Pancreas (tissue), 10 donors: ENCODE measurements at places on chromosomes 16 and 17. TPM values are rescaled to one million over a fixed set of nuclear protein-coding genes. Genes with fewer than 3 reads are reported as not detected.

DNA sequence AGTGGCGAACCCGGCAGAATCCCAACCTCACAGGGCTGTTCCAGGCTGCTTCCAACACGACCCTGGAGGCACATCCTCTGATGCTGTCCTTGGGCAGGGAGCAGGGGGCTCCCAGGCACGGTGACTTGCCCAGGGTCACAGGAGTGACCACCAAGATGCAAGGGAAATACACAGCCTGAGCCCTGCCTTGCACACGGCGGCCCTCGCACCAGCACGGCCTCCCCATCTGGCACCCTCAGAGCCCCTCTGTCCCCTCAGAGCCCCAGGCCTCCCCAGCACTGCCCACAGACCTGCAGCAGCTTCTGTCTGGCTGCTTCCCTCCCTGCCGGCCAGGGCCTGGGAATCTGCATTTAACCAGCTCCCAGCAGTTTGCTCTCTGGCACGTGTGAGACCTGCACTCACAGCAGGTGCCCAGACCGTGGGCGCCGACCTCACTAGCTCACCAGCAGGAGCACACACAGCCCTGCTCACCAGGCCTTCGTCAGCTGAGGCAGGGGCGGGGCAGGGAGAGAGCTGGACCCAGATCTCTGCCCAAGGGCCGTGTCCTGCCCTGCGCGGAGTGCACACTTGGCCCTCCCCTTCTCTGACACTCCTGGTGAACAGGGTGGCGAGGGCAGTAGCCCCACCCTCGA is 29.7 kb upstream of the ZC3H18 start:
- no peak overlapping the region for H3K27ac ChIP-seq
- no peaks in the 10 kb centered on the region for H3K27me3 ChIP-seq
- DNase-seq, result no peak
- no peaks in the 10 kb centered on the region for H3K36me3 ChIP-seq
- no peak overlapping the region for H3K4me3 ChIP-seq
- no peaks in the 10 kb centered on the region for H3K4me1 ChIP-seq

DNA sequence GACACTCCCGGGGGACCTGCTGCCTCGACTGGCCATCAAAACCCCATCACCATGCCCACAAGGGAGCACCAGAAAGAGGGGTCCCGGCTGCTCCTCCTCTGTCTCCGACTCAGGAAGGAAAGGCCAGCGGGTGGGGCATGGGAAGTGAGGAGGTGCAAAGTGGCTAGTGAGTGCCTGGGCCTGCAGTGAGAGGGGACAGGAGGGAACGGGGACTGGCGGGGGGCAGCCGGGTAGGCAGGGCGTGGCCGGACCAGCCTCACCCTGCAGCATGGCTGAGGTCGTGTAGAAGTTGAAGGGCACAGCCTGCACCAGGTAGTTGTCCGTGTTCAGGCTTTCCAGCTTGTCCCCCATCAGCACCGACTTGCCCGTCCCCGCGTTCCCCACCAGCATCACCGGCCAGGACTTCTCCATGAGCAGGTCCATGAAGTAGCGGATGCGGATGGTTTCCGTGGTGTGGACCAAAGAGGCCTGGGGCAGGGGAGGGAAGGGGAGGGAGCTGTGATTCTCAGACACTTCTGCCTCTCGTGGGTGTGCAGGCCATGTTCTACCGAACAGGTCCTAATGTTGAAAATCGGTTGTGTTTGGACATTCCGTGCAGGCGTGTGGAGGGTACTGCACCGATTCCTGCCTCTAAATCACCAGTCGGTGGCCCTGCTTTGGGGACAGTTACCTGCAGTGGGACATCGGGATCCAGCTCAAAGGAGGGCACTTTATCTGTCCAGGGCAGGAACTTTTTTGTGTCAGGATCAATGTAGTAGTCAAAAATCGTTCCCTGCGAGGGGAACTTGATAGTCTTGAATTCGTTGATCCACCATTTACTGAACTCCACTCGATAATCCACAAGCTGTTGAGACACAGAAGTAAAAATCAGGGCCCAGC is 91.7 kb downstream of the DNAH17 start:
- H3K36me3 ChIP-seq, result no peaks in the 10 kb centered on the region
- H3K27ac ChIP-seq, result no peak overlapping the region
- no peaks in the 10 kb centered on the region for H3K4me1 ChIP-seq

DNA sequence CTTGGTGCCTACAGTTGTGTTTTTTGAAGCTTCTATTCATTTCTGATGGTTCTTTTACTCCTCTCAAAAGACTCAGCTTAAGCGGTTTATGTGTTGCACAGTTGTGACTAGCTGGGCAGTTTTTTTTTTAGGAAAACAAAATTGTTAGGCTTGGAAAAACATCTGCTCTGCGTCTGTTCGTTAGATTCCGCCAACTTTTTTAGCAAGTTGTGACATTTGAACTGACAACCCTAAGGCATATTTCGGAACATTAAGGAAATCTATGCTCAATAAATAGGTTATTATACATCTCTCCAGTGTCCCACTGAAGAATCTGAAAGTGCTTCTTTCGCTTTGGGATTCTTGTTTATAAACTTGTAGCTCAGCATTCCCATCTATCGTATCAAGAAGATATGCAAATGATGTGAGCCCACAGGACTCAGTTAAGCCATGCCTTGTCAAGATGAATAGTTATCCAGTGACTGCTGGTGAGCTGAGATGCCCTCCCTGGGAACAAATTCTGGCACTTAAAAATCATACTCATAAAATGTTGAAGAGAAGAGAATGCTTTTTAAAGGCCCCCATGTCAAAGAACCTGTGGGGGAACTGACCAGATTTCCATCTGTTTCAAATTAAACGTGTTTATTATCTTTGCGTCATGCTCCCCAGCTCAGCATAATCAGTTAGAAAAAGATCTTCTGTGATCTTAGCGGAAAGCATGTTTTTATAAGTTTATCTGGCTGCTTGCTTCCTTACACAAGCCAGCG is 109.0 kb upstream of the FAM20A start:
- H3K36me3 ChIP-seq, result no peaks in the 10 kb centered on the region
- no peak for DNase-seq
- H3K27ac ChIP-seq, result no peak overlapping the region
- H3K27me3 ChIP-seq, result no peaks in the 10 kb centered on the region
- no peaks in the 10 kb centered on the region for H3K4me1 ChIP-seq

GRCh38 chr17:55794725-55795482 is 44.1 kb downstream of the PCTP start:
- H3K27me3 ChIP-seq, result no peaks in the 10 kb centered on the region
- H3K4me3 ChIP-seq, result no peak overlapping the region
- no peaks in the 10 kb centered on the region for H3K4me1 ChIP-seq
- H3K27ac ChIP-seq, result no peak overlapping the region

DNA sequence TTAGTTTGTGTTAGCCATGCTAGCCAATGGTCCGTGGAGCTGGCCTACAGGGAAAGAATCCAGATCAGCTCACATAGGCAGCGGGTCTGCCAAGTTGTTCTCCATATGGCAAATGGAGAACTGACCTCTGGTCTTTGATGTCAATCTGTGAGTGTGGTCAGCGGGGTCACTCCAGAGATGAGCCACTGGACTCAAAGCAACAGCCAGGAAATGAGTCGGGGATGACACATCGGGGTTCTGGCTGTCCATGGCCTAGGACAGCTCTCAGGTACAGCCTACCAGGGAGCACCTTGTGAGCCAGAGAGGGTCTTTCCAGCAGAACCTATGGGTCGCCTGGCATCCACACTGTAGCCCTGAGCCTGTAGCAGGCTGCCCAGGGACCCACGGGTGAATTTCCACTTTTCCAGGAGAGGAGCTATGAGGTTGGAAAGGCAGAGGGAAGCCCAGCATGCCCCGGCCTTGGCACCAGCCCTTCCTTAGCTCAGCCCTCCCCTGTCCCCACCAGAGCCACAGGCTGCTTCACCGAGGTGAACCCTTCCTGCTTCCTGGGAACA is 203.0 kb upstream of the TNRC6C start:
- no peaks in the 10 kb centered on the region for H3K4me1 ChIP-seq
- no peak overlapping the region for H3K27ac ChIP-seq
- H3K36me3 ChIP-seq, result no peaks in the 10 kb centered on the region
- no peaks in the 10 kb centered on the region for H3K27me3 ChIP-seq

GRCh38 chr16:9033125-9033830 is 58.2 kb upstream of the HAPSTR1 start:
- H3K36me3 ChIP-seq, result no peaks in the 10 kb centered on the region
- peak; percentile 28 for DNase-seq

DNA sequence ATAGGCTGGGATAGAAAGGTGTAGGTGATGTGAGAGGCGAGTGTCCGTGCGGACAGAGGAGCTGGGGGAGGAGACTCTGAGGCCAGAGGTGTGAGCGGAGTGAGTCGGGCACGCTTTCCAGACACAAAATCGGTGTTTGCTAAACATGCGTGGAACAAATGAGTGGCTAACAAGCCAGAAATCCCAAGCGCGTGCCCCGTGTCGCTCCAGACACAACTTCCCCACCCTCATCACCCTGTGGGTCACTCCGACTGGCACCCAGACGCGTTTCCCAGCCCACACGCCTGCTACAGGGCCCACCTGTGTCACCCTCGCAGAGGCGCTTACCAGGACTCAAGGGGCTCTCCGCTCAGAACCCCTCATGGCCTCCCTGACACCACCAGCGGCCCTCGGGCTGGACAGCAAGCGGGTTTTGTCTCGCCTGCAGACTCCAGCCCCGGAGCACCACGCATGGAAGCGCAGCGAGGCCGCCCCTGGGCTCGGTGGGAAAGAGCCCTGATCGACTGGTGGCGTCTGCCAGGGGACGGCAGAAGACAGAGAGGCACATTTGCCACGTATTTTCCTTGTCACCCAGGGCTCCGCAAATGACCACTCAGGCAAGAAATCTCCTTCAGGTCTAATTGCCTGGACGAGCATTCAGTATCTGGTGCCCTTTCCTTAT is 6.0 kb upstream of the RPH3AL start:
- H3K4me1 ChIP-seq, result peaks cover 12% of the 10 kb centered on the region
- no peaks in the 10 kb centered on the region for H3K36me3 ChIP-seq
- H3K4me3 ChIP-seq, result no peak overlapping the region
- no peak for DNase-seq
- H3K27ac ChIP-seq, result no peak overlapping the region

DNA sequence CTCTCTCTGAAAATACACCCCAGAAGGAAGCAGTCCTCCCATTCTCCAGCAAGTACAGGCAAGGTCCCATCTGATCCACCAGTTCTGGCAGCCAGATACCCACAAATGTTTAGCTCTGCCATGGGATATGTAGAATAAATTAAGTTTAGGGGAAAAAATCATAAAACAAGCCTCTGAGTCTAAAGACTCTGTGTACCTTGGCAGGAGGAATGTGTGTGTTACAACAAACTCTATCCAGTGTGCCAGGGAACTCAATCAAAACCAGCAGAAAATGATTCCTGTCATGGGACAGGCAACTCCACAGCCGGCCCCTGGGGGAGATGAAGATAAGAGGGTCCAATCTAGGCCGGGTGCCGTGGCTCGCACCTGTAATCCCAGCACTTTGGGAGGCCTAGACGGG is 73.4 kb downstream of the MRM3 start:
- no peak overlapping the region for H3K4me3 ChIP-seq
- H3K36me3 ChIP-seq, result no peaks in the 10 kb centered on the region
- peak overlapping the region; percentile 1 for H3K27ac ChIP-seq
- no peaks in the 10 kb centered on the region for H3K4me1 ChIP-seq
- DNase-seq, result no peak
- no peaks in the 10 kb centered on the region for H3K27me3 ChIP-seq

DNA sequence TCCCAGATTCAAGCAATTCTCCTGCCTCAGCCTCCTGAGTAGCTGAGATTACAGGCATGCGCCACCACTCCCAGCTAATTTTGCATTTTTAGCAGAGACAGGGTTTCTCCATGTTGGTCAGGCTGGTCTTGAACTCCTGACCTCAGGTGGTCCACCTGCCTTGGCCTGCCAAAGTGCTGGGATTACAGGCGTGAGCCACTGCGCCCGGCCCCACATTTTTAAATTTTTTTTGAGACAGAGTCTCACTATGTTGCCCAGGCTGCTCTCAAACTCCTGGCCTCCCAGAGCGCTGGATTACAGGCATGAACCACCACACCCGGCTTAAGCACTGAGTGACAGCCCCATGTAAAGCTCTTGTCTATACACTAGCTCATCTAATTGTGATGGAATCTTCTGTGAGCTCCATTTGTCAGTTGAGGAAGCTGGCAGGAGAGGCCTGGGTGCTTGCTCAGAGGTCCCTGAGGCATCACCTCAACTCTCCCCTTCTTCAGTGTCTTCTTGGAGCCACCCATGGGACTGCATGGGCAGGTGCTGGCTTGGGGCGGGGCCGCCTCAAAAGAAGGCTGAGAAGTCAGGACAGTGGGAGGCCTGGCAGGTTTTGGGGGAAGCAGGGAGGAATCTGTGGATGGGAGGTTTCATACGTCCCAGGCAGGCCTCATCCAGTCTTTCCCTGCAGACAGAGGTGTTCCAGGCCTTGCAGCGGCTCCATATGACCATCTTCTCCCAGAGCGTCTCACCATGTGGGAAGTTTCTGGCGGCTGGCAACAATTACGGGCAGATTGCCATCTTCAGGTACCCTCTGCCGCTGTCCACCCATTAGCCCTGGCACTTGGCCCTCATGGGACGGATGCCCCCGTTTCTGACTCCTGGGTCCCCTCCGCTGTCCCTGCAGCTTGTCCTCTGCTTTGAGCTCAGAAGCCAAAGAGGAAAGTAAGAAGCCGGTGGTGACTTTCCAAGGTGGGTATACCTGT is 1.5 kb downstream of the THOC6 start:
- no peaks in the 10 kb centered on the region for H3K27me3 ChIP-seq
- peaks cover 24% of the 10 kb centered on the region for H3K4me1 ChIP-seq
- no peak for DNase-seq
- no peak overlapping the region for H3K27ac ChIP-seq
- H3K4me3 ChIP-seq, result no peak overlapping the region

GRCh38 chr16:17830651-17831050 is 359.9 kb upstream of the XYLT1 start:
- no peaks in the 10 kb centered on the region for H3K4me1 ChIP-seq
- no peak for DNase-seq
- H3K27me3 ChIP-seq, result no peaks in the 10 kb centered on the region
- H3K36me3 ChIP-seq, result no peaks in the 10 kb centered on the region
- H3K27ac ChIP-seq, result no peak overlapping the region

GRCh38 chr17:661509-661908 is 53.1 kb downstream of the VPS53 start:
- H3K27me3 ChIP-seq, result no peaks in the 10 kb centered on the region
- no peak overlapping the region for H3K4me3 ChIP-seq
- no peak overlapping the region for H3K27ac ChIP-seq
- no peaks in the 10 kb centered on the region for H3K4me1 ChIP-seq
- no peak for DNase-seq

DNA sequence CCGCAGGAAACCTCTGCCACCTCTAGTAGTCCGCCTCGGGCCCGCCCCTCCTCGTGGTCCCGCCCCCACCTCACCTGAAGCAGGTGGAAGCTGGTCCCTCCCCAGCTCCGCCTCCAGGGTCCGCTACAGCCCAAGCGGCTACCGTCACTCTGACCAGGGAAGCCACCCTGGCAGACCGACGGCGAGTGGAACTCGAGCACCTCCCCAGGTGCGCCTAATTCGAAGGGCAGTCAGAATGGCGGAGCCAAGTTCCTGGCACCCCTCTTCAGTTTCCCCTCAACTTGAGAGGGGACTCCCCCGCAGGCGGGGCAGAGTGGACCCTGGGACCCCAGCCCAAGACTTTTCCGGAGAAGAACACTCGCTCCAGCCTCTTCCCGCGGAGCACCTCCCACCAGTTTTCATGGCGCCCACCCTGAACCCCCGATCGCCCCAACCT is 507 bp downstream of the FHOD1 start:
- H3K27me3 ChIP-seq, result no peaks in the 10 kb centered on the region
- H3K4me3 ChIP-seq, result peak overlapping the region; percentile 47
- peak overlapping the region; percentile 90 for H3K27ac ChIP-seq

Gene OTOP2
- total RNA-seq, result not detected

Gene ZC3H7A
- total RNA-seq, result 25.6 TPM
